IMR-90 (cell line): ENCODE measurements at places on chromosomes 3 and 15. TPM values are rescaled to one million over a fixed set of nuclear protein-coding genes. Genes with fewer than 3 reads are reported as not detected.
A peak's percentile ranks its signal among the peaks of the same experiment; 100 is the strongest.

GRCh38 chr3:30356866-30357753 is 249.3 kb upstream of the TGFBR2 start:
- peak; percentile 33 for DNase-seq

DNA sequence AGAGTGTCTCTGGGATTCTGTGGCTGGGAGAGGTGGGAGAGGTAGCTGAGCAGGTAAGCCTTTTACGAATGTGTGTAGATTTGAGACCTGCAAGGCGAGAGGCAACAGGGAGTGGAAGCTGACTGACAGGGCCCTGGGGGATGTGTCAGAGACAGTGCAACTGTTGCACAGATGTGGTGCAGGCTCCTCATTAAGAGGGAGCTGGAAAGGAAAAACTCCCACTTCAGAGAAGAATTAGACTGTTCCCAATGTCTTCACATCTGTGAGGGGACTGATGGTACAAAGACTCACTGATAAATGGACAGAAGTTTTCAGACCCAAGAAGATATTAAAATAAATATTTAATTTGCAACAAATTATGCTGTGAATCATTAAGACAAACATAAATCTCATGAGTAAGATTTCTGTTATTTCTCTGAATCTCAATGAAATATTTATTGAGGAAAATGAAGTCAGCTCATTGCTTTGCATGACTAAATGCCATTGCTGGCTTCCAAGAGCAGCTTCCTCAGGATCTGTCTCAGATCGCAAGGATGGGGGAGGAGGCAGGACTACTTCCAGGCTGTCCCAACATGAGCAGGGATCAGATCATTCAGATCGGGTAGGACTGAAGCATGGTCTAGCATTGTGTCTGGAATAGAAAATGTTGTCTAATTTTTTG is 127.3 kb upstream of the ROPN1 start:
- DNase-seq, result peak; percentile 88

GRCh38 chr15:79339588-79340314 is 28.8 kb downstream of the TMED3 start:
- peak; percentile 60 for DNase-seq

The FRG2C gene
- total RNA-seq, result not detected in 2 replicates

- no peak for DNase-seq
Measured at GRCh38 chr3:147574621-147575020, 165.5 kb downstream of the ZIC1 start.

The ADAMTS17 gene
- total RNA-seq, result 0.28 TPM in 1 of 2 replicates, not detected in the other
